ENCODE measurements at places on chromosomes 6 and 20.
A peak's percentile ranks its signal among the peaks of the same experiment; 100 is the strongest.

DNA sequence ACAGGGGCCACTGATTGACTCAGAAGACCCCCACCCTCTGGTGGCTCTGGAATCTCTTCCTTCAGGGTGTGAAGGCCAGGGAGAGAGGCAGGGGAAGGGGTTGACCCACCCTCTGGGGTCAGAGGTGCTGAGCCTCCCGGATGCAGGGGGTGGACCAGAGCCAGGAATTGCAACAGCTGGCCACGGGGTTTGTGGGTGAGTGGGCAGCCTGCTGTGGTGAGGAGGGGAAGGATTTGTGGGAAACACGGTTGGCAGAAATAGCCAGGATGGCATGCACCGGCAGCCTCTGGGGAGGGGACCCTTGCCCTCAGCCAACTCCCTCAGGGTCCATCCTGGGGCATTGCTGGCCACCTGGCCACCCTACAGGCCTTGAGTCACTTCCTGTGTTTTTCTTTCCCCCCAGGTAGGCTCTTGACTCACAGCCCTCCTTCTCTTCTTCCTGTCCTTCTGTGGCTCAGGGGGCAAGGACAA lies 92.8 kb downstream of the MRPL14 start:
- DNase-seq, result no peak

GRCh38 chr6:37105148-37106050 lies 64.6 kb upstream of the PIM1 start:
- DNase-seq, result no peak

GRCh38 chr20:36070451-36070850 lies 84.1 kb upstream of the EPB41L1 start:
- no peak for DNase-seq

DNA sequence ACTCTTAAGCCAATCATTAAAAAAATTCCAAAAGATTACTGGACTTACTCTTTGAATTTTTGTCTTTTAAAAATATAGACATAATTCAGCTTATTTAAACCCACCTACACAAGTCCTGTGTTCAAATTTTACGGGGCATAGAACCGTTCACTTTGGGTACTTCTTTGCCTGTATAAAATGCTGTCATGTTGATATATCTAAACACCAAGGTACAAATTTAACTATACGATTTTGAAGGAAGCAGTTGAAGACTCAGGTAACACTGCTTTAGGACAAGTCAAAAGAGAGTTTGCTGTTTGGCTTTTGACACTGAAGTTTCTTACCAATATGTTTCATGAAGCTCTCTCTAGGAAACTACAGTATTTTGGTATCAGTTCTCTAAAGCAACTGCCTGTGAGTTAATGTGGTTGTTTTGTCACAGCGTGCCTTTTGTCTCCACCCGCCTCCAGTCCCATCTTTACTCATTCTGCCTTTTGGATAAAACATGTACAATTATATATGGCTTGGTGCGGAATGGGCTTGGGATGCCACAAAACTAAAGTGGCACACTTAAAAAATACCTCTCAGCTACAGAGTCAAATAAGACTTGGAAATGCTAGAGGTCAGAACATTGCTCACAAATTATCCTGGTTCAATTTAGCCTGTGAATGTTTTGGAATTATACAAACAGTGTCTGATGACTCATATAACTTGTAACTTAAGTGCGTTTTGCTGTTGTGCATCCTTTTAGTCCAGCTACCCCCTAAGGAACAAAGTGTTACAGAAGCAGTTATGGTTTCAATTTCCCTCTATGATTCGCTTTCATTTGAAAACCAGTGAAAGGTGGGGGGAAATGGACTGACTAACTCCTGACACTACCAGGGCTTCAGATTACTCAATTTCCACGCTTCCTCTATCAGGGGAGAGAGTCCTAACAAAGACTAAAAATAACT lies 38.7 kb downstream of the RGS17 start:
- no peak for DNase-seq

GRCh38 chr6:65787787-65788186 lies 80.8 kb upstream of the EYS start:
- DNase-seq, result no peak

GRCh38 chr6:69729870-69730449 lies 66.8 kb downstream of the LMBRD1 start:
- DNase-seq, result no peak

DNA sequence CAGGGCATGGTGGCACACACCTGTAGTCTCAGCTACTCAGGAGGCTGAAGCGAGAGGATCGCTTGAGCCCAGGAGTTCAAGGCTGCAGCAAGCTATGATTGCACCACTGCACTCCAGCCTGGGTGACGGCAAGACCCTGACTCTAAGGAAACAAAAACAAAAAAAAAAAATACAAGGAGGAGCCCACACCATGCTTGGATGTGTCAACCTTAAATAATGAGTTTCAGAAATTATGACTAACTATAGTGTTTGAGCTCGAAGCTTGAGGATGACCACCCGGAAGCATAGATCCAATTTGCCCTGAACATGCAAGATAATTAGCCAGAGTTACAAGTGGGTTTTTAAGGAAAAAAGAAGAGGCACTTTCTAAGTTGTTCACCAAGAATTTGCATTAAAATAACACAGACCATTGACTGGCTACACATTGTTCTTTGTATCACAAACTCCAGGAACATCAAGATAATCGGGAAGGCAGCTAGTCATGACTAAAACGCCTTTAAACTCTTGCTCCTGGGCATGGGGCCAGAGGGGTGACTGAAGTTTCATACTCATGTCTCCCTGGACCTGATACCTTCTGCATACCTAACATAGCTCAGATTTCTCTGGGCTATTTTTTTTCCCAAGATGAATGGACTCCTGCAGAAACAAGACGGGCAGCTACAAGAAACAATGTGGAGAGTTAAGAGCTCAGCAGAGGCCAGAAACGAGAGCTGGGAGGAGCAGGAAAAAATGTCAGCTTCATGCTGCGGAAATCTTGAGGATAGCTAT lies 289.6 kb downstream of the PREX1 start:
- no peak for DNase-seq

DNA sequence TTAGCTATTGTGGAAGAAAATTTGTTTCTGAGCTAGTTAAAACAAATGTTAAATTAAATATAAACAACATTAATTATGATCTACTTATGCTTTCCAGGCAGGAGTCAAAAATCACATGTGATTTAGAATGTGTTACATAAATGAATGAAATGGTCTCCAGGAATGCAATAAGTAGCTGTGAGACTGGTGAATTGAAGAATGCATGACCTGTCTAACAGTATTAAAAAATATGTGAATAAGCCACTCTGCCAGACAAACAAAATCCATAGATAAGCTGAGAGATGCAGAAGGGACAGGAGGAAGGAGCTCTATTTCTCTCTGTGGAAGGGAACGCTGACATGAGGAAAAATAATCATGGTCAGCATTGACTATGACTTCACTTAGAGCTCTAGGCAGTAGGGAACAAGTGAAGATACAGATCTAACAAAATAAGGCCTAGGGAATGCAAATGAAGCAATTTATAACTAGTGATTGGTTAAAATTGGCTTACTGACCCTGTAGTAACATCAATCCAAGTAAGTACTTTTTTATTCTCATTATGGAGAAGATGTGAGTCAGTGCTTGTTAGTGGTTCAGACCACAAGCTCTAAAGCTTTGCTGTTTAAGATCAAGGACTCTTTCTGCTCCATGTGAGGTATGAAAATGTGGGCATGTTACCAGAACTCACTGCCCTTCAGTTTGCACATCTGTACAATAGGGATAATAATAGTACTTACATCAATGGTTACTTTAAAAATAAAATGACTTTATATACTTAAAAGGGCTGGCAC lies 432.6 kb downstream of the MMUT start:
- DNase-seq, result no peak

DNA sequence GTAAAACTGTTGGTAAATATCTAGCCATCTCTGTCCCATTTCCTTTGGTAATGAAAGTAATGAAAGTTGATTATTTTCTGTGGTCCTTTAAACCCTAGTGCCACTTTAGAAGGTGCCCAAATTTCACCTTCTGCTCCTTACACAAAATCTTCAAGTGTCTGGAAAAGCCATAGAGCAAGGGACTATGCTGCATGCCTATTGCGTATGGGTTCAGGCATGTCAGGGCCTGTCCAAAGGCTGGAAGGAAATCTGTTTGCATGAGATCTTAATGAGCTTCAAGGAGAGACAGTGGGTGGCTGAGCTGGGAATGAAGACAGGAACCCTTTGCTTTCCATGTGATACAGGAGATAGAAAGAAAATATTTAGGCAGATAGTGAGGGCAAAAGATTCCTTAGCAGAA lies 66.6 kb upstream of the CCN6 start:
- DNase-seq, result no peak

DNA sequence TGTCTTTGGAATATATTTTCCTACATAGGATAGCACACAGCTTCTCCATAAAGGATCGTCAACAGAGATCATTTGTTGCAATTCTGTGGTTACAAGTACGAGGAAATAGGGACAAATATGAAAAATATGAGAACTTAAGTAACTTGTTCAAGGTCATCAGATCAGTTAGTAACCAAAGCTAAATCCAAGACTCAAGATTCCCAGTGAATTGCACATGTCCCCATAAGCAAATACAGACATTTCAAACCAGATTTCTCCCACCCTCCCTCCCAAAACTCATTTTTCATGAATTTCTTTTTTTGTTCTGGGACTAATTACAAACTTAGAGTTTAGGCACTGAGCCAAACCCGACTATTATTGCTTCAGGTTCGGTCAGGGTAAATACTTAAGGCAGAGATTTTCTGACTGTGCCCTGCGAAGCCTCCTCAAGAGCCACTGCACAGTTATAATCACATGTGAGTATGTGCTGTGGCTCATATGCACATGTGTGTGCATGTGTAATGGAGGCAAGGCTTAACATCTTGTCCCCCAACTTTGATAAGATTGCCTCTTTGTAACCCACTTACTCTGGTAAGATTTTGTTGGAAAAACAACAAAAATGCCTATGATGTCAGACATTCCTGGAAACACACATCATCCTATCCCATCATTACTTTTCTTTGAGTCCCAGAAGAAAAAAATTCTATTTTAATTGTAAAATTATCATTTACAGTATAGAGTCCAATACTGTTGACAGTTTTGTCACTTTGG lies 216.2 kb downstream of the CD83 start:
- no peak for DNase-seq

GRCh38 chr6:3269281-3269975 lies 10.7 kb downstream of the PSMG4 start:
- no peak for DNase-seq

DNA sequence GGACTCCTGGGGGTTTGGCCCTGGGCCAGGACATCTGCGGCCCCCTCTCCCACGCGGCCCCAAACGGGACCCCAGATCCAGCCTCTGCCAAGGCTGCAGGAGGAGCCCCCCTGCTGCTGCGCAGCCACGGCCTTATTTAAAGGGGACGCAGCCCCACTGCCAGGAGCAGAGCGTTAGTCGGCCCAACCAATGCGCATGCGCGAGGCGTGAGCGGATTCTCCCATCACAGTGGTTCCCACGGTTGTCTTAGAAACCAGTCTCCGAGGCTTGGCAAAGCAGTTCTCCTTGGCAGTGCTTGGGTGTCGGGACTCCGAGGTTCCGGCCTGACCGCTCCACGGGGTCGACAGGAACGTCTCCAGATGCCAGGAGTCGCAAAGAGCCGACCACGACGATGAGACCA lies 288.3 kb upstream of the ZNF337 start:
- peak; percentile 17 for DNase-seq

GRCh38 chr6:97405818-97406409 lies 122.9 kb upstream of the MMS22L start:
- no peak for DNase-seq

DNA sequence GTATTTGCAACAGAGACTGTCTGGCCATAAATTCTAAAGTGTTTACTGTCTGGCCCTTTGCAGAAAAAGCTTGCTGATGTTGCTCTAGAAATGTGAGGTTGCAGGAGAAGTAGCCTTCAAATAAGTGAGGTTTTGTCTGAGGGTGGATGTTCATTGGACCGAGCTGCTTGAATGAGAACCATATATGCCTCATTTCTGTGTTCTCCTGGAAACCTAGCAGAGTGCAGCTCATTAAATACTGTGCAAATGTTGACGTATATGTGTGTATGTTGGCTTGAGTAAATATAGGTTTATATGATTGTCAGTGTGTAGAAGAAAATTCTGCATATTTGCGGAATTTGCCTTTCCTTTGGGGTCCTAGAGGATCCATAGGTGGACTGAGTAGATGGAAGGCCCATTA lies 39.0 kb downstream of the CHMP4B start:
- DNase-seq, result no peak

GRCh38 chr6:37635319-37635718 lies 62.4 kb downstream of the MDGA1 start:
- DNase-seq, result no peak

DNA sequence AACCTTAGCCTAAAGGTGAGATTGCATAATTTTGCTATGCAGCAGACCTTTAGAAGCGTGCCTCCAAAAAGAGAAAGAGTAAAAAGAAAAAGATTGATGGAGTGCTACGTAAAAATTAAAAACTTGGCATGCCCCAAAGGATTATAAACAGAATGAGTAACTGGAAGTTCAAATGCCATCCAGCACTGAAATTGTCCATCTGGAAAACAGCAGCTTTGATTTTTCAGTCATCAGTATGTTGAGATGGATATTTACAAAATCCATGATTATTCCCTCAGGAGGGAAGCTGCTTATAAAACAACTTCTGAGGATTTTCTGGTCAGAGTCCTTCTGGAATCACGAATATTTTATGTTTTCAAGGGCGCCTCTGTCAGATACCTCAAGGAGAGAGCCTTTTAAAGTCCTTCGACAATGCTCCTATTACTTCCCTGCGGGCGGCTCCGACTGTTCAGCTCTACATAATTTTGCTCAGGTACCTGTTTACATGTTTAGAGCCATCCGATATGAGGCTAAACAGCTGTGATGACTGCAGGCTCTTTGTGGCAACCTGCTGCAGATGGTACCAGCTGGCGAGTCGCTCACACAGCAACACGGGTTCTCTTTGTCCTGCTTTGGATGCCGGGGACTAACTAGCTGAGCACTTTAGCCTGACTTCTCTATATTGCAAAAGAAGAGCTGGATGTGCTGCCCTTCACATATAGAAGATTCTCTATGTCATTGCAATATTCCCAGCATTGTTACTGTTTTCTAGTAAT lies 83.3 kb downstream of the RCAN2 start:
- no peak for DNase-seq

GRCh38 chr6:155188707-155189496 lies 74.9 kb upstream of the CLDN20 start:
- no peak for DNase-seq

- no peak for DNase-seq
These were observed 20.9 kb downstream of the SCAF8 start for GRCh38 chr6:154754152-154754551.

DNA sequence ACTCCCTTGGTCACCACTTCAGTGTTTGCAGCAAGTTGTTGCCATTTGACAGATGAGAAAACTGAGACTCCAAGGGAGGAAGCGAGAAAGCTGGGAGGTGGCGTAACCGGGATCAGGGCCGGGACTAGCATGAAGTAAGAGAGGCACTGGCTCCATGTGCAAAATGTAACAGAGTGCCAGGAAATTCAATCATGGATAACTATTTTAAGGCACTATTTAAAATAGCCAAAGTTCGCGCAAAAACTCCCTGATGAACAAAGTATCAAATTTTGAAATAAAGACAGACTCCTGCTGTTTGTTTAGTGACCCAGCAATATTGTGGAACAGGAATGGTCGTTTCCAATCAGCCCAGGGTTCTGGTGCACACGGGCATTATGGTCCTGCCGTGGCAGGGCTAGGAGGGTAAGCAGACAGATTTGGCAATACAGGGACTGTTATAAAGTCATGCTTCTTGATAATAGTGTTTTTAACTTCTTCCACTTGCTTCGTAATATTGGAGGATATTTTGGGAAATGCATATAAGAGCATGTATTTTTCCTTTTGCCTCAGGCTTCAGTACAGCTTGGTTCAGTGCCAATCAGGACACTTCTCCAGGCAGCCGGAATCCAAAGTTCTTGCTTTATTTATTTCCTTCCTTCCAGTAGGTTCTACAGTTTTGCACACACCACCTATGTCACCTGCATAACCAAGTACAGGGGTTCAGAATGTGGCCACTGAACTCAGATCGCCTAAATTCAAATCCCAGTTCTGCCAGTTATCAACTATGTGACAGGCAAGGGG lies 141.6 kb downstream of the EYA2 start:
- no peak for DNase-seq
